KG1 (cell line): ENCODE measurements at places on chromosomes 13 and 19.

DNA sequence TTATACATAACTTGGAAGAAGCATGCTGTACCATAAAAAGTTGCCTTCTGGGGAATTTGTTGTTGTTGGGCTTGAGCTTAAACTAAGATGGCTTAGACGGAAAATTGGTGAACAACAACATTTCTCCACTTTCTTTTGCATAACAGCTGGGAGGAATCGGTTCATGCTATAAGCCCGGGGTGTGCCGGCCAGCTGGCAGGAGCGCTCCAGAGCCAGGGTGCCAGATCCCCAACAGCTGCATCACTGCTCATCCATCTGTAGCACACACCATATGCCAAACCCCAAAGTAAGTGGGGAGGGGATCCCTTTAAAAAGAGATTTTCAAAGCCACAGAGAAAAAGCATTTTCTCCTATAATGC, 419.5 kb upstream of the ARGLU1 start:
- no peak for DNase-seq

DNA sequence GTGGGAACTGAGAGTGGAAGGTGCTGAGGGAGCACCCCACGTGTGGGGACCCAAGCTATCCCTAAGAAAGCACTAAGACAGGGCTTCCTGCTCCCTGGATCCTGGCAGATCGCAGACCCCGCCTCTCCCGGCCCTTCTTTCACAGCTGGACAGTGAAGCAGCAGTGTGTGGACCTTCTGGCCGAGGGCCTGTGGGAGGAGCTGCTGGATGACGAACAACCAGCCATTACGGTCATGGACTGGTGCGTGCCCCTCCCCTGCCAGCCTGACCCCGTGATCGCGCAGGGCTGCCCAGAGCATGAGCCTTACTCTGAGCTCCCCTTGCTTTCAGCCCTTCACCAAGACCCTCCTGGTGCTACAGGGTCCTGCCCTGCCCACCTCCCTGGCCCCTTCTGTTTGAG, 2.3 kb downstream of the NCCRP1 start:
- DNase-seq, result no peak

DNA sequence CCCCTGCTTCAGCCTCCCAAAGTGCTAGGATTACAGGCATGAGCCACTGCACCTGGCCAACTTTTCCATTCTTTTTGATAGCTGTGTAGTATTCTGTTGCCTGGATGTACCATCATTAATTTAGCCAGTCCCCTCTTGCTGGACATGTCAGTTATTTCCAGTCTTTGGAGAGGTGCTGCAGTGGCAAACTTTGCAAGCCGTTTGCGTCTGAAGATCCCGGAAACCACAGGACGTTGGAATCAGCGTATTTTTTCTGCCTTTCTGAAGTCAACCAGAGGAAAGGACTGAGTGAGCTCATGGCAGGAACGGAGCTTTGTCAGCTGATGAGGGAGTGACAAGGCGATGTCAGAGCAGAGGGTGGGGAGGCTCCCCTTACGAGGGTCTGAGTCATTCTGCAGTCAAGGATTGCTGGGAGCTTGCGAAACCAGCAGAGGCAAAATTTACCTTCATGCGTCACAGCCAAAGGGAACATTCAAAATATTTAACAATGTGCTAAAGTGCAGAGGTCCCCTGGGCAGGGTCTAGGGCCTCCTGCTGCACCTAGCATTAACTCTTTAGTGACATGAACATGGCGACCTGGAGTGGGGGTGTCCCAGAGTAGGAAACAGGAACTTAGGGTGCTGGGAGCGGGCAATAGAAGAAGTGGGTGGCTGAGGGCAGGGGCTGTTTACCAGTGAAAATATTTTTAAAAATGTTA, 5.6 kb downstream of the C5AR1 start:
- DNase-seq, result peak; percentile 47

GRCh38 chr13:97932036-97932435, 21.4 kb upstream of the IPO5 start:
- no peak for DNase-seq

DNA sequence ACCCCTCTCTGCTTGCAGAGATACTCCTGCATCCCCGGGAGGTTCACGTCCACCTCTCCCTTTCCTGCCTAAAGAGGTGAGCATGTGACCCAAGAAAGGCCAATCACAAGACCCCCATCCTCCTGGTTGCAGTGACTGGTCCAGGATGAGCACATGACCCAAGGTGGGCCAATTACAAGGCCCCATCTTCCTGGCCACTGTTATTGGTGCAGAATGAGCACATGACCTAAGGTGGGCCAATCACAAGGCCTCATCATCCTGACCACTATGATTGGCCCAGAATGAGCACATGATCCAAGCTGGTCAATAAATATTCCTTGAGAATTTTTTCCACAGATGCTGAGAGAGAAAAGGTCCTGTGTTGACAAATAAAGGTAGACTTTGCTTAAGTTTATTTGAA, 350.7 kb downstream of the EFNB2 start:
- DNase-seq, result no peak

DNA sequence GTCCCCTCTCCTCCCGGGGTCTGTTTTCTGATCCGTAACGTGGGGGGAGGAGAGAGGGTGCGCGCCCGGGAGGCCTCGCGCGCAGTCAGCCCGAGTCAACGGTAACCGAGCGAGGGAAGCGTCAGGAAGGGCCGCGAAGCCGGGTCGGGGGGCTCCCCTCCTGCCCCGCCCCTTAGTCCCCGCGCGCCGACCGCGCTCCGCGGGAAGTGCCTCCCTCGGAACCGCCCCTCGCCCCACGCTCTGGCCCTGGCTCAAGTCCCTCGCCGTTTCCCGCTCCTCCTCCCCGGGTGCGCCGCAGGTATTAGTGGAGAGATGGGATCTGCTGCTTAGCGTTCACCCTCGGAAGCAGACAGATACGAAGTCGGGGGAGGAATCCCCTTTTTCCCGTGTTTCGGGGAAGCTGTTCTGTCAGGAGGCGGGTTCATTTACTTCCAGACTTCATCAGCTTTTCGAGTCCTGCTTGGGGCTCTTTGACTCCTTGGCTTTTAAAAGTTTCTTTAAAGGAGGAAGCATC, 770 bp downstream of the HNRNPM start:
- no peak for DNase-seq

- DNase-seq, result no peak
Measured at GRCh38 chr13:46868091-46868490, 28.8 kb downstream of the HTR2A start.

GRCh38 chr19:40798683-40799557, at the start of gene EGLN2:
EGLN2 (plus strand) TSS chr19:40799191; CDS start chr19:40800573, 1,382 bp downstream.
- peak; percentile 88 for DNase-seq

DNA sequence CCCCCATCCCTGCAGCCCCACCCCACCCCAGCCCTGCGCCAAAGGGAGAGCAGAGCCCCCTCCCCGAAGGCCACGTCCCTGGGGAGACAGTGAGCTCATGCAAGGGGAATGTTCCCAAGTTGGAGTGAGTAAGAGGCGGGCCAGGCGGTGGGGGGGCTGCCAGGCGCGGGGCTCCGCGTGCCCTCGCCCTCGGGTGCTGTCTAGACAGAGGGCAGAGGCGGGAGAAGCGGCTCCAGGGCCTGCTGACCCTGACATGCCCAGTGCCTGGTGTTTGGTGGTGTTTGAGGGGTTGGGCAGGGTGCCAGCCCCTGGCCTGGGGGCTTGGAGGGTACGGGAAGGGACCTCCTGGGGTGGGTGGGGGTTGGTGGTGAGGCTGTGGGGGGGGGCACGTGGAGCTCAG, 1.0 kb downstream of the FSTL3 start:
- no peak for DNase-seq

DNA sequence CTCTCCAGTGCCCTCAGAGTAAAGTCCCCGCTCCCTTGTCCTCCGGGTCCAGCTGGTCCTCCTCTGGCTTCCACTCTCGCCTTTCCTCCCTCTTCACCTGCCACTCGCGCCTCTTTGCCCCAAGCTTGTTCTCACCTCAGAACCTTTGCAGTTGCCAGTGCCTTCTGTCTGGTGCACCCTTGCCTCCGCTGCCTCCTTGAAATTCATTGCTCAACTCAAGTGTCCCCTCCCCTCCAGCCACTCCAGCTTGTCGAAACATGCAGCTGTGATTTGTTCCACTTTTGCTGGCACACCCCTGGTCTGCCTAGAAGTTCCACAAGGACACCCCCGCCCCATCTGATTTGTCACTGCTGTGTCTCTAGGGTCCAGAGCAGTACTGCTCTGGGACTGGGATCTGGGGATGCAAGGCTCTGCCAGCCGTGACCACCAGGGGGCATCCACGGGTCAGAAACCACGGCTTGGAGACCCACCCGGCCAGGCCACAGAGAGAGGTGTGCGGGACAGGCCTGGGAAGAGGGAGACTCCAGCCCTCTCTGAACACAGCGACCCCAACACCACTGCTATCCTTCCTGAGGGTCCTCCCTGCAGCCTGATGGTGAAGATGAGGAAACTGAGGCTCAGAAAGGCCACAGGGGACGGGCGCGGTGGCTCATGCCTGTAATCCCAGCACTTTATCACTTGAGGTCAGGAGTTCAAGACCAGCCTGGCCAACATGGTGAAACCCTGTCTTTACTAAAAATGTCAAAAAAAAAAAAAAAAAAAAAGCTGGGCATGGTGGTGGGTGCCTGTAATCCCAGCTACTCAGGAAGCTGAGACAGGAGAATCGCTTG, 49.9 kb downstream of the AP1M1 start:
- peak; percentile 73 for DNase-seq

DNA sequence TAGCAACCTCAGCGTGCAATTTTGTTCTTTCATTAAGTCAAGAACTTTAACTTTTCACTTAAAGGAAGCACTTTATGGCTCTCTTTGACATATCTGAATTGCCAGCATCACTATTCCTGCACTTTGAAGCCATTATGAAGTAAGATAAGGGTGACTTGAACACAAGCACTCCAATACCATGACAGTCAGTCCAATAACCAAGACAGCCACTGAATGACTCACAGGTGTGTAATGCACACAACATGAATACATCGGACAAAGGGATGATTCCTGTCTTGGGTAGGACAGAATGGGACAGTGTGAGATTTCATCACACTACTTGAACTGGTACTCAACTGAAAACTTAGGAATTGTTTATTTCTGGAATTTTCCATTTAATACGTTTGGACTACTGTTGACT, 233.7 kb upstream of the IPO5 start:
- no peak for DNase-seq

DNA sequence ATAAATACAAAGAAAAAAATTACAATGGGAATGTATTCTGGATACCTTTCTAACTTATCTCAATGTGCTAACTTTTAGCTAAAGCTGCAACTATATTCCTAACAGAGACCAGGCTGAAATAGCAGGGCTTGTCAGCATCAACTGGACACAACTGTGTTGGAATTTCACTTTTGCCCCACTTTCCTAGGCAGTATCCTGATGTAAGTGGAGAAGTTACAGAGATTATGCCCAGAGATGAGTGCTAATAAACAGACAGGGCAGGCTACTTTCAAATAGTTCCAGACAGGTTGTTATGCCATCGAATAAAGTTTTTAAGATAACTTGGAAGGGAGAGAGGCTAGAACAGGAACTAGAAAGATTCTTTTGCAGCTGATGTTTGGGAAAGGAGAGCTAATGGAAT, 201.9 kb downstream of the KCTD12 start:
- DNase-seq, result no peak

- no peak for DNase-seq
Measured at GRCh38 chr13:104006625-104007075, 940.4 kb upstream of the SLC10A2 start.

DNA sequence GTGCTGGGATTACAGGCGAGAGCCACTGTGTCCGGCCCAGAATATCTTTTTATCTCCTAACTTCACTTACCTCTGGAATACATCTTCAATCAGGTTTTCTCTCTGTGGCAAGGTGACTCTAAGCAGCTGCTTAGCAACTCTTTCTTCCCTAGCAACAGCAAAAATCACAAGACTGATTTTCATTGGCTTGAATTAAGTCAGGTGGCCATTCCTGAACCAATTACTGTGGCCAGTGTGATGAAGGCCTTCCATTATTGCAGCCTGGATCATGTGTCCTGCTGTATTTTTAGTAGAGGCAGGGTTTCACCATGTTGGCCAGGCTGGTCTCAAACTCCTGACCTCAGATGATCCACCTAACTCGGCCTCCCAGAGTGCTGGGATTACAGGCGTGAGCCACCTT, 9.0 kb upstream of the LTBP4 start:
- no peak for DNase-seq

DNA sequence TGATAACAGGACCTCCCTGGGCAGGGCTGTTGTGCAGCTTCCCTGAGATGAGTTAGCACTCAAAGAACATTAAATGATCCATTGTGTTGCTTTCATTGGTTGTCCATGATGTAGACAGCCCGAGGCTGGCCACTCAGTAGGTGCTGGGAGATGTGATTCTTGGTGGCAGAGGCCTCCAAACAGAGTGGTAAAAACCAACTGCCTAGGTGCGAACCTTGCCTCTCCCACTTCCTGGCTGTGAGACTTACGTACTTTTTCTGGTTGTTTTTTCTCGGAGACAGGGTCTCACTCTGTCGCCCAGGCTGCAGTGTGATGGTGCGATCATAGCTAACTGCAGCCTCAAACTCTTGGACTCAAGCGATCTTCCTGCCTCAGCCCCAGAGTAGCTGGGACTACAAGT, 6.2 kb downstream of the SARS2 start:
- no peak for DNase-seq

DNA sequence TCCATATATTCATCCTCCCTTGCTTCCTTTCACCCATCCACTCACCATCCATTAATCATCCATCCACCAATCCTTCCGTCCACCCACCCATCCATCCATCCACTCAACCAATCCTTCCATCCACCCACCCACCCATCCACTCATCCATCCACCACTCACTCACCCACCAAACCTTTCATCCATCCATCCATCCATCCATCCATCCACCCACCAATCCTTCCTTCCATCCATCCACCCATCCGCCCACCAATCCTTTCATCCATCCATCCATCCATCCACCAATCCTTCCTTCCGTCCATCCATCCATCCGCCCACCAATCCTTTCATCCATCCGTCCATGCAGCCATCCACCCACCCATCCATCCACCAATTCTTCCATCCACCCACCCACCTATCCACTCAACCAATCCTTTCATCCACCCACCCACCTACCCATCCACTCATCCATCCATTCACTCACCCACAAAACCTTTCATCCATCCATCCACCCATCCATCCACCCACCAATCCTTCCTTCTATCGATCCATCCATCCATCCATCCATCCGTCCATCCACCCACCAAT, 3.0 kb downstream of the SBK3 start:
- no peak for DNase-seq

DNA sequence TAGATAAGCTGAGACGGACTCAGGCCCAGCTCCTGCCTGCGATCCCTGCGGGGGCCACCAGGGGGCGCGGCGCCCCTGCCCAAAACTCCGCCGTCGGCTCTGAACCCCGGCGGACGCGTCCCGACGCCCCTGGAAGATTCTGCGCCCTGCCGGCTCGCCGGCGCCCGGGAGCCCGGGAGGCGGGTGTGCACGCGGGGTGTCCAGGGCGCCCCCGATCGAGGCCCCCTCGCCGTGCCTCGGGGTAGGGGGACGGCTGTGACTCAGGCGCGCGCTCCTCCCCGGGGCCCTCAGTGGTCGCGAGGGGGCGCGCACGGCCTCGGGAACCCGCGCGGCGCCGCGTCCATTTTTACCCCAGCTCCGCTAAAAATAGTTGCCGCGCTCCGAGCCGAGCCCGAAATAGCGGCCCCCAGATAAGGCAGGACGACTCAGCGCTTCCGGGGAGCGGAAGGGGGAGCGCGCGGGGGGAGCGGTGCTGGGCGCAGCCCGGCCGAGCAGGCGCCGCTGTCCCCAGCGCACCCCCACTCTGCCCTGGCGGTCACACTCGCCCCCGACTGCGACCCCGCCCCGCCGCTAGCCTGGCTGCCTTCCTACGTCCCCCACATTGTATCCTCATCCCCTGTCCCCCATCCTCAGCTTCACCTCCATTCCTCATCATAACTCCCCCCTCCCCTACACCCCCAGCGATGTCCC, 16.0 kb upstream of the ERCC1 start:
- peak; percentile 77 for DNase-seq

- peak; percentile 45 for DNase-seq
Measured at GRCh38 chr19:19460761-19461265, 54.5 kb downstream of the TSSK6 start.

GRCh38 chr19:50412419-50412818, 6.3 kb upstream of the SPIB start:
- no peak for DNase-seq
